Fibroblast of the aortic adventitia (primary cell): ENCODE measurements at places on chromosomes 13 and 19. TPM values are rescaled to one million over a fixed set of nuclear protein-coding genes. Genes with fewer than 3 reads are reported as not detected.

The CACNG6 gene
- total RNA-seq = 1.1 TPM in 1 of 2 replicates, not detected in the other

The CD79A gene
- 0.09 TPM in 1 of 2 replicates, not detected in the other for total RNA-seq

The MEDAG gene
- total RNA-seq = 122 and 325 TPM in 2 replicates

The SLC25A42 gene
- total RNA-seq = 3.7 and 4.8 TPM in 2 replicates

The OR7C1 gene
- not detected in 2 replicates for total RNA-seq

The NECTIN2 gene
- 22.1 and 40.3 TPM in 2 replicates for total RNA-seq

The DKKL1 gene
- total RNA-seq = 0.18 TPM in 1 of 2 replicates, not detected in the other

The LIPE gene
- total RNA-seq = 1.4 and 1.6 TPM in 2 replicates

The C19orf81 gene
- total RNA-seq = not detected in 2 replicates

The FAAP24 gene
- 5.7 and 12.0 TPM in 2 replicates for total RNA-seq

The LILRB2 gene
- not detected in 2 replicates for total RNA-seq

The ZNF460 gene
- 71.8 and 78.5 TPM in 2 replicates for total RNA-seq
